Fibroblast of the aortic adventitia (primary cell): ENCODE measurements at places on chromosomes 16 and 17. TPM values are rescaled to one million over a fixed set of nuclear protein-coding genes. Genes with fewer than 3 reads are reported as not detected.

The RHBDL3 gene
- total RNA-seq, result 0.09 TPM in 1 of 2 replicates, not detected in the other

The HEXIM2 gene
- total RNA-seq, result 6.1 and 37.7 TPM in 2 replicates

The CA7 gene
- not detected in 2 replicates for total RNA-seq

The DNAH2 gene
- total RNA-seq, result under 0.01 TPM in 1 of 2 replicates, not detected in the other

The XYLT1 gene
- 9.2 and 32.7 TPM in 2 replicates for total RNA-seq

The CCDC78 gene
- total RNA-seq, result 1.1 and 1.8 TPM in 2 replicates

The CYB561 gene
- 16.4 and 29.5 TPM in 2 replicates for total RNA-seq

The SLC16A11 gene
- 0.27 and 2.4 TPM in 2 replicates for total RNA-seq

The ZNF598 gene
- total RNA-seq, result 13.8 and 18.8 TPM in 2 replicates

The ABCC3 gene
- 1.4 and 12.5 TPM in 2 replicates for total RNA-seq

The CDK5R1 gene
- 0.49 and 1.4 TPM in 2 replicates for total RNA-seq

The KRT15 gene
- 0.63 TPM in 1 of 2 replicates, not detected in the other for total RNA-seq

The ERBB2 gene
- total RNA-seq, result 37.4 and 67.0 TPM in 2 replicates

The STH gene
- not detected in 2 replicates for total RNA-seq

The TMEM95 gene
- not detected in 2 replicates for total RNA-seq

The C1QTNF8 gene
- total RNA-seq, result not detected in 2 replicates

The KRTAP17-1 gene
- total RNA-seq, result not detected in 2 replicates

The PNMT gene
- not detected in 2 replicates for total RNA-seq

The GPR142 gene
- not detected in 2 replicates for total RNA-seq

The TSPAN10 gene
- 2.7 and 4.5 TPM in 2 replicates for total RNA-seq

The YBX2 gene
- not detected in 2 replicates for total RNA-seq

The HOXB8 gene
- total RNA-seq, result 0.09 TPM in 1 of 2 replicates, not detected in the other

The APOH gene
- total RNA-seq, result not detected in 2 replicates

The AIPL1 gene
- total RNA-seq, result 0.09 TPM in 1 of 2 replicates, not detected in the other

The PRAC1 gene
- not detected in 2 replicates for total RNA-seq

The CA4 gene
- total RNA-seq, result not detected in 2 replicates

The HBQ1 gene
- 0.63 TPM in 1 of 2 replicates, not detected in the other for total RNA-seq

The MRTFB gene
- 13.2 and 29.2 TPM in 2 replicates for total RNA-seq

The MT1G gene
- total RNA-seq, result not detected in 2 replicates

The MEIOB gene
- total RNA-seq, result 0.09 TPM in 1 of 2 replicates, not detected in the other

The GINS2 gene
- 0.08 and 19.1 TPM in 2 replicates for total RNA-seq

The C1QTNF1 gene
- total RNA-seq, result 42.1 and 44.3 TPM in 2 replicates

The TERB1 gene
- total RNA-seq, result 0.08 and 0.09 TPM in 2 replicates

The SRR gene
- 9.1 and 29.4 TPM in 2 replicates for total RNA-seq

The DNAI2 gene
- total RNA-seq, result not detected in 2 replicates

The CLEC18B gene
- not detected in 2 replicates for total RNA-seq

The SOX8 gene
- total RNA-seq, result 0.09 and 0.33 TPM in 2 replicates

The OR4D1 gene
- total RNA-seq, result not detected in 2 replicates

The USP43 gene
- not detected in 2 replicates for total RNA-seq

The MYH1 gene
- 0.08 TPM in 1 of 2 replicates, not detected in the other for total RNA-seq

The SRL gene
- 0.09 and 0.25 TPM in 2 replicates for total RNA-seq

The TCAP gene
- total RNA-seq, result 0.36 and 0.49 TPM in 2 replicates

The SLFN12L gene
- 0.18 TPM in 1 of 2 replicates, not detected in the other for total RNA-seq
